Heart left ventricle (tissue), 16 donors: ENCODE measurements at places on chromosomes 1 and 21.

DNA sequence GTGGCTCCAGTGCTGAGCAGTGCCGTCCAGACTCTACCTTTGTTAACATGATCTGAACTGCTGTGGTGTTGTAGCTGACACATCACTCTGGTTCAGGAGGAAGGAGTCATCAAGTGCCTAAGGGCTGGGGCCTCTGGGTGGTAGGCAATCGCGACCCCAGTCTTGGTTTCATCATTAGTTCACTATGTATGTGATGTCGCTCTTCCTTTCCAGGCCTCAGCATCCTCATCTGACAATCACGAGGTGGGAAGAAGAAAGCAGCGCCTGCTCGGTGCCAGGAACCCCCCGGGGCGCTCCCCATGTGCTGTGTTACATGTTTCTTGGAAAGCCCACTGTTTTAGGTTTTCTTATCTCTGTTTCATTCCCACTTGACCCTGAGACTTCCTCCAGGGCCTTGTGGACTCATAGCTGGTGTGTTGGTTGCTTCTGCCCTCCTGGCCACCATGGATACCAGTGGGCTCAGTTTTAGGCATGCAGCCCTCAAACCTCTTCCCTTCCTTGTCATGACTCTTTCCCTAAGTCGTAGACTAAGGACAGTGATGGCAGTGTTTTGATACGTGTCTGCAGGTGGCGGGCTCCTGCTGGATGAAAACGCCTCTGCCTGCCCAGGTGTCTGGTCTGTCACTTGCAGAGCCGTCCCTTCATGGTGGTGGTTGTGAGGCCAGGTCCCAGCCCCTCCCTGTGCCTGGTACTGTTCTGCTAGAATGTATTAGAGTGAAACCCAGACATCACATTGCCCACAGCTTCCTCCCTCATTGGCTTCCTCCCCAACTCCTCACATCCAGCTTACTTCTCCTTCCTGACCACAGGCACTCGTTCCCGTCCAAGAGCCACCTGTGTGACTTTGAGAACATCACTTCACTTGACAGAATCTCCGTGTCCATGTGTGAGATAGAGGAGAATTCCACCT lies 17.2 kb upstream of the FOXO6 start:
- DNase-seq: peak; percentile 20

DNA sequence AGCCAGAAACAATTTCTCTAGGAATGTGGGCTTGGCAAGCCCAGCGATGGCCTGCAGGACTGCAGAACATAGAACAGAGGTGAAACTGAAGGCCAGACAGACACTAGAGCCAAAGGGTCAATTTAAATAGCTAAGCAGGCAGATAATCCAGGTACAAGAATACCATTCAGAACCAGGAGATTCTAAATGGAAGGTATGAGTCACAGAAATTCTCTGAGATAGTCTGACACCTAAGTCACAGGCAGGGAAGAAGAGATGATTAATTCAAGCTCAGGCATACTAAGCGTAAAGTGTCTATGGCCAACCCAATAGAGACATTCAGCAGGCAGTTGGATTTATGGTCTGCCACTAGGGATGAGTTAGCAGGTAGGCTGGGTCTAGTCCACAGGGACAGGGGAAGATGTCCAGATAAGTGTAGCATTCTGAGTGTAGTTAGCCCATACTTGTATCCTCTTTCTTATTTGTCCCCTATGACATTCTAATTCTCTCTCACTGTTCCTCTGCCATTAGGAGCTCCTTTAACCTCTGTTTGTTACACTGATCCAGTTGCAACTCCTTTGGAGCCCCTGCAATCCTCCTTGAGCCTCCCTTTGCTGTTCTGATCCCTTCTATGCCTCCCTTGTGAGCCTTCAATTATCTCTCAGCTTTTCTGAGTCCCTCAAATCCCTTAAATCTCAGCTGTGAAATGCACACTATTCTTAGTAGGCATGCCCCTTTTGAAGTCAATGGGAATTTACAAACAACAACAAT lies 383.8 kb downstream of the LMO4 start:
- no peak for DNase-seq

- DNase-seq: no peak
Observed at GRCh38 chr1:101769520-101769919, 227.2 kb downstream of the OLFM3 start.

GRCh38 chr1:83098791-83099190 lies 900.1 kb downstream of the TTLL7 start:
- DNase-seq: no peak

DNA sequence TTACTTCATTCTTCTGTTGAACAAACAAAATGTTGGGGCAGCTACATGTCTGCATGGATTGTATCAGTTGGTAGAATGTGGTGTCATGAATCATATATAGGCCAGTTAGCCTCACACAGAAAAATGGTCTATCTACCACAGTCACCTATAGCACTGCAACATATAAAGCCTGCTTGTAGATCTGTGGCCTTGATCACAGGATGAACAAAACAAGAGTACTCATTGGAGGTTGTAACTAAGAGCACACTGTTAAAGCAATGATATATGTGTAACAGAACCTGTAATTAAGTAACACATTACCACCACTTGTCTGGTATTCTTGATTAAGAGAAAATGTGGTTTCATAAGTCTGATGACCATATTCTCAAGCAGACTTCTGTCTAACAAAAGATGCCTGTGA lies 167.3 kb upstream of the SGIP1 start:
- DNase-seq: no peak

DNA sequence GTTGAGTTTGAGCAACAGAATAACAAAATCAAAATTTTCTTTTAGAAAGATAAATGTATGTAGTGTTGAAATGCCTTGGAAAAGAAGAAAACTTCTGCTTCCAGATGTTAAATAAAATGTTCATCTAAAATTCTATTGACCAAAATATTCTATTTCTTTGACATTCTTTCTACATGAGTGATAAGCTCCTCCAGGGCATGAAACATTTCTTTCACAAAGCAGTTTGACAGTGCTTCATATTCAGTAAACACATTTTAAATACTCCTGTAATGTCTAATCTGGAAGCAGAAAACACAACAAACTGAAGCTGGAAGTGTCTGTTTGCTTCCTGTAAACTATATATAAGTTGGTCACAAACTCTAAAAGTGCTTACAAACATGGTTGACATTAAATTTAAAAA lies 61.5 kb downstream of the RGS21 start:
- no peak for DNase-seq

GRCh38 chr21:36945496-36946138 lies 20.9 kb downstream of the HLCS start:
- DNase-seq: no peak

DNA sequence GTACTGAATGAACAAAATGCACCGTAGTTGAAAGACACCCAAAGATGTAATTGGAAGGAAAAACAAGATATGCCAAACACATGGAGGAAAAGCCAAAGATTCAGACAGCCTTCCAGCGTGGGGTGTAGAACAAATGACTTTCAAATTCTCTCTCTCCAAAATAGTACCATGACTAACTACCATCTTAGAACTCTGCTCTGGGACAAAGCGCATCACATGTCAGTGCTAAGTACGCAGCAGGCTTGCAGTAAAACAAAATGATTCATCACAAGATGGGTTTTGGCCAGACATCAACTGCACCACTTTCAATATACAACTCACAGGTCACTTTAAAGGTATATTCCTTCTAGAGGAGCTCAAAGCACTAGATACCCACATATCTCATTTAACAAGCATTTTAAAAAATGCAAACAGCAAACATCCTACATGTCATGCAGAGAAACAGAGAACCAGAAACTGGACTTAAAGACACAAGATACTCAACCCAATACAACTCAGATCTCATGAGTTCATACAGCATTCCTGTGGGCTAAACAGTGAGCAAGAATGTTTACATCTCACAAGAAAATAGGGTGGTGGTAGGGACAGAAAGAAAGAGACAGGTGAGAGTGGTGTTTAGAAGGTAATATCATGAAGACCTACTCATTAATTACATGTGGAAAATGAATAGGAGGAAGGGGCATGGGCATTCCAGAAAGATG lies 75.7 kb downstream of the BCAR3 start:
- DNase-seq: no peak

GRCh38 chr21:34994766-34995631 lies 54.1 kb downstream of the RUNX1 start:
- no peak for DNase-seq

GRCh38 chr1:9373619-9374018 lies 80.9 kb downstream of the SPSB1 start:
- DNase-seq: no peak

DNA sequence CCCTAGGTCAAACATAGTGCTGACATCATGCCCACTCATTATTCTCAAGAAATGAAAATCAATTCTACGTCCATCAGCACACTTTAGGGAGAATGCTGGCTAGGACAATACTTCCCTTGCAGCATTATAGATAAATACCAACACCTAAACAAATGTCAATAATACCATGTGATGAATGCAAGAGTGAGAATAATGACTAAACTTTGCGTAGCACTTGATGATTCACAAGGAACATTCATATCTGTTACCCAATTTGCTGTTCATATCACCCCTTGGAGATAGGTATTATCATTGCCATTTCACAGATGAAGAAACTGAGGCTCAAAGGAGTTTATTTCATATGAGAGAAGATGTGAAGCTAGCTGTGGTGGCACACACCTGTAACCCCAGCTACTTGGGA lies 24.8 kb upstream of the EPS15 start:
- no peak for DNase-seq

DNA sequence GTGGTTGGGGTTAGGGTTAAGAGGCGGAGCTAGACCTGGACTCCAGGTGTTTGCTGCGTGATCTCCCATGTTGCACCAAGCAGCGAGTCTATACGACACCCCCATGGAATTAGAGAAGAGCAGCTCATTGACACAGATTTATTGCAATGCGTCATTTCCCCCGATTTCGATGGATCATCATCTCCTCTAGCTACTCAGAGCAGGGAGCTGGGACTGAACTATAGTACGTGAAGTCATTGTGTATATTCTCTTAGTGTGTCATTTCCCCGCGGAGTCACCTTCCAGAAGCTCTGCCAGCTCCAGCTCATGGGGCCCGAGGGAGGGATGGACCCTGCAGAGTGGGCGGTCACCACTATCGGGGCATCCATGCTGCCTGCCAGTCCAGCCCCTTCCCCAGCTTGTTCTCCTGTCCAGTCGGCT lies 7.5 kb upstream of the C2CD2 start:
- DNase-seq: no peak

DNA sequence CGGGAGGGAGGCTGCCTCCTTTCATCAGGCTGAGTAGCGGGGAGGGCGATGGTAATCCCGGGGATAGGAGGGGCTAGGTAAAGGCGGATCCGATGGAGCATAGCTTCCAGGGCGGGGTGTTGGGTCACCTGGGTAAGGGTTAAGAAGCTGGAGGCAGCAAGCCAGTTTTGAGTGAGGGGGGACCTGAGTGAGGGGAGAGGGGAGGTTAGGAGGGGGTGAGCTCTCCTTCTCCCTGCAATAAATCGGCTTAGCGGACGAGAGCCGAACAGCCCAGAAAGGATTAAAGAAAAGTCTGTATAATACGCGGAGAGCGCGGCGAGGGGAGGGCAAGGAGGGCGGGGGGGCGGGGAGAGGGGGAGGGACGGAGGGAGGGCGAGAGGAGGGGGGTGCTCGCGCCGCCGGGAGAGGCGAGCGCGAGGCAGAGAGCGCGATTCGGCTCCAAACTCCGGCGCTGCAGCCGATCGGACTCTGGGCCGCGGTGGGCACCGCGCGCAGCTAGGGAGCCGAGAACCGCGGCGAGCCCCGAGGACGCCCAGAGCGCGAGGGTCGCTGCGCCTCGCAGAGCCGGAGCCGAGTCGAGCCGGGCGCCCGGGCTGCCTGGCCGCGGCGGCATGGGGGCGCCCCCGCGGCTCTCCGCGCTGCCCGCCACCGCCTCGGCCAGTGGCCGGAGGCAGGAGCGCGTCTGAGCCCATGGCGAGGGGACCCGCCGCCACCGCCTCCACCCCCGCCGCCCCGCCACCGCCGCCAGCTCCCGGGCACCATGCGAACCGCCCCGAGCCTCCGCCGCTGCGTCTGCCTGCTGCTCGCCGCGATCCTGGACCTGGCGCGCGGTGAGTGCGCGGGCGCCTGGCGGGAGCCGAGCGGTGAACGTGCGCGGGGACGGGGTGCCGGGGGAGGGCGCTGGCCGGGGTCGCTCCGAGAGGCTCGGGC lies at the start of gene IGSF21:
IGSF21 (plus strand) TSS at position 430 of the 930 bp plus-strand sequence; CDS start at position 761, 331 bp downstream.
- DNase-seq: no peak

GRCh38 chr1:161198897-161199431 lies at the start of gene ADAMTS4:
Gene ADAMTS4 (minus strand): TSS chr1:161199054. CDS start chr1:161198627, 427 bp downstream.
- peak; percentile 87 for DNase-seq

DNA sequence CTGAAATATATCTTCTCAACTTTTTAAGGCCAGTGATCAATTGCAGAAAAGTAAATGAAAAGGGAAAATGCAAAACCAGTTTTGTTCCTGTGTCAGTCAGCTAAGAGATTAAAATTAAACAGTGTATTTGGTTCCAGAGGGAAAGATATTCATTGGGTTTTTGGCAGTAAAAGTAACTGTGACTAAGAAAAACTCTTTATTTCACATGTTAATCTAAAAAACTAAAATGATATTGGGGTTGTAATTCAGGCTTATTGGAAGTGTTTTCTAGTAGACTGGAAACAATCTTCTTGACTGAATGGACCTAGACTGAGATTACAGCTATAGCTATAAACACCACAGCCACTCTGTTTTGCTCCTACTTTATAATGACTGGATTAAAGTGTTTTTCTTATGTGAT lies 413.9 kb downstream of the ADGRL2 start:
- no peak for DNase-seq

DNA sequence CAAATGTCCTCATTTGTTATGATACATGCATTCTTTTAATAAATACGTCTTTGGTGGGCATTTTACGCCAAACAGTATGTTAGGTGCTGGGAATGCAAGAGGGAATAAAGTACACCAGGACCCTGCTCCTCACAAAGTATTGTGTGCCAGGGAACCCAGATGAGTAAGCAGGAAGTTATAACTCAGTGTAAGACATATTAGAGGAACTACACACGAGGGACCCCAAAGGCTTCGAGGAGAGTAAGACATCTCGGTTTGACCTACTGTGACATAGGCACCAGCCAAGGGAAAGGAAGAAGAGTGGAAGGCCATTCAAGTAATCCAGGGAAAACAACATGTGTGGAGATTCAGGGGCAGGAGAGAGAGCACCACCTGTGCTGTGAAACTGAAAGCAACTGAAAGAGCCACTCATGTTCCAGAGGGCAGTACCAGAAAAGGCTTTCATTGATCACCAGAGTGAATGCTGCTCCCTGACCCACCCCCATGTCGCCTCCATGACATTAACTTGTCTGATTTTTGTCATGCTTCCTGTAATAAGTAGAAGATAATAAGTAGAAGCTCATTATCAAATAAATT lies 542.5 kb upstream of the PKN2 start:
- DNase-seq: no peak

DNA sequence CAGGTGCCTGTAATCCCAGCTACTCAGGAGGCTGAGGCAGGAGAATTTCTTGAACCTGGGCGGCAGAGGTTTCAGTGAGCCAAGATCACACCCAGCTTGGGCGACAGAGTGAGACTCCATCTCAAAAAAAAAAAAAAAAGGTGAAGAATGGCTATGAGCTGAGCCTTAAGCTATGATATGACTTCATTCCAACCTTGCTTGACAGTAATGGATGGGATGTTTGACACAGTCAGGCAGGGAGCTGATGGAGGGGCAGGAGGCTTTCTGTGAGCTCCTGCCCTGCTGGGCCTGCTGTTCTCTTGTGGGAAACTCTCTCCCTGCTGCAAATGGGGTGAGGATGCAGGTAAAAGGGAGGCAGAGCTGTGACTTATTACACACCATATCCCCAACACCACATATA lies 27.6 kb downstream of the NCF2 start:
- no peak for DNase-seq
